ENCODE measurements at places on chromosomes 4 and X. TPM values are rescaled to one million over a fixed set of nuclear protein-coding genes. Genes with fewer than 3 reads are reported as not detected.

- H3K27me3 ChIP-seq: no peaks in the 10 kb centered on the region
- H3K27ac ChIP-seq: no peak overlapping the region
- DNase-seq: no peak
- no peaks in the 10 kb centered on the region for H3K4me1 ChIP-seq
Observed at GRCh38 chr4:109611045-109611646, 51.1 kb downstream of the MCUB start.

- H3K4me3 ChIP-seq: no peak overlapping the region
- H3K4me1 ChIP-seq: no peaks in the 10 kb centered on the region
- H3K27me3 ChIP-seq: no peaks in the 10 kb centered on the region
Observed at GRCh38 chrX:148310426-148311165, 189.8 kb upstream of the AFF2 start.

- H3K36me3 ChIP-seq: no peaks in the 10 kb centered on the region
- H3K4me3 ChIP-seq: no peak overlapping the region
- no peak overlapping the region for H3K27ac ChIP-seq
- H3K4me1 ChIP-seq: no peaks in the 10 kb centered on the region
Observed at GRCh38 chr4:84091266-84091665, 407.8 kb downstream of the NKX6-1 start.

- no peaks in the 10 kb centered on the region for H3K36me3 ChIP-seq
- no peak overlapping the region for H3K27ac ChIP-seq
- H3K4me1 ChIP-seq: no peaks in the 10 kb centered on the region
Observed at GRCh38 chr4:182562350-182562749, 319.1 kb downstream of the TENM3 start.

- H3K36me3 ChIP-seq: no peaks in the 10 kb centered on the region
- no peak overlapping the region for H3K4me3 ChIP-seq
- no peak for DNase-seq
- no peaks in the 10 kb centered on the region for H3K27me3 ChIP-seq
- H3K27ac ChIP-seq: peak overlapping the region; percentile 10
Observed at GRCh38 chr4:36255577-36255976, 11.3 kb upstream of the ARAP2 start.

DNA sequence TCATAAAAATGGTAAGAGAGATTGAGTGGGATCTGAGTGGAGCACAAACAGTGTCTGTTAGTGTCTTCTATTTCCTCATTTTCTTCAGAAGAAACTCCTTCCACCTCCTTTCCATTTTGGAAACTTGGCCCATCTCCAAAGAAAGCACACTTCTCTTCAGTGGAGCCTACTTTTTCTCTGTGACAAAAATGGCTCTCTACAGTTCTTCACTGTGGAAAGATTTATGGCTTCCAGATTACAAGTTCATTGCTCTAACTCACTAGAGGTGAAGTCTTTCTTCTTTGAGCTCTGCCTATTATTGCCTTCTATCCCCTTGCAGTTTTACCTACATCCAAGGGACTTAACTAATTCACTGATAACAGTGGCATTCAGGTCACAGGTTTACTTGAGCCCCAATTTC lies 325.8 kb downstream of the ANTXR2 start:
- no peaks in the 10 kb centered on the region for H3K36me3 ChIP-seq
- no peaks in the 10 kb centered on the region for H3K27me3 ChIP-seq
- DNase-seq: no peak
- no peak overlapping the region for H3K27ac ChIP-seq

GRCh38 chrX:101347859-101348451 lies 587 bp downstream of the TIMM8A start:
- no peak for DNase-seq
- peak overlapping the region; percentile 86 for H3K27ac ChIP-seq
- H3K4me1 ChIP-seq: no peaks in the 10 kb centered on the region
- no peaks in the 10 kb centered on the region for H3K36me3 ChIP-seq
- no peaks in the 10 kb centered on the region for H3K27me3 ChIP-seq

DNA sequence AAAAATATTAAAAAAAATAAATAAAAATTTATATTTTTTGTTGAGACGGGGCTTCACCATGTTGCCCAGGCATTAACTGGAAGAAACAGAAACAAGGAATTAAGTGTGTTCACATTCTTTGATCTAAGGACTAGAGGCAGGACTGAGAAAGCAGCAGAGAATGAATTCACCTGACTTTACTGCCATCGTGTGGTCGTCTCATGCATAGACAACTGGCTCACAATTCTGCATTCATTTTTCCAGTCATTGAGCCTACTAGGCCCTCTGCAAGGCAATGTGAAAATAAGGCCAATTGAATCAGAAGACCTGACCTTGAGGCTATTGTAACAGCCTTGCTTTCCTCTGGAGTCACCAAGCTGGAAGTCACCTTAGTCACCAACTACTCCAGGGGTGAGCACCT lies 37.4 kb downstream of the LHFPL1 start:
- no peaks in the 10 kb centered on the region for H3K4me1 ChIP-seq
- H3K36me3 ChIP-seq: no peaks in the 10 kb centered on the region
- H3K27me3 ChIP-seq: no peaks in the 10 kb centered on the region

DNA sequence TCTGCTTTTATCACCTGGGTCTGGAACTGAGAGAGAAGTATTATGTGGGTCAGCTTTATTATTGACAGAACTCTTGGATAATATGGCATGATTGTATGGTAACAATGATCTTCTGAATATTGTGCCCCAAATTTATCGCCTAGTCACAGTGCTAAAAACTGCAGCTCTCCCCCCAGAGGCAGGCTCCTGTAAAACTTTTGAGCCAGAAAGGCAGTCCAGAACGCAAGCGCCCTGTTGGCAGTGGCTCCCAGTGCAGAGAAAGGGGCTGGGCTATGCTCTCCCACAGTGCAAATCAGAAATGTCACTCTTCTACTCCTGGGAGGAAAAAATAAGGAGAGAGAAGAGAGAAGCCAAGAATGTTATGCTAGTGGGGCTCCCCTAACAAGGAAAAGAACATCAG lies 50.5 kb downstream of the HELT start:
- no peaks in the 10 kb centered on the region for H3K27me3 ChIP-seq
- no peak overlapping the region for H3K27ac ChIP-seq
- no peaks in the 10 kb centered on the region for H3K4me1 ChIP-seq

The SFRP2 gene
- 7.2 TPM for total RNA-seq

The DSPP gene
- total RNA-seq: not detected

The EPHA5 gene
- not detected for total RNA-seq

The TKTL2 gene
- not detected for total RNA-seq

The USP17L26 gene
- not detected for total RNA-seq

All from Peyer's patch (tissue), 4 donors.